HTR-8/SVneo (cell line): ENCODE measurements at places on chromosomes 1 and 21.

DNA sequence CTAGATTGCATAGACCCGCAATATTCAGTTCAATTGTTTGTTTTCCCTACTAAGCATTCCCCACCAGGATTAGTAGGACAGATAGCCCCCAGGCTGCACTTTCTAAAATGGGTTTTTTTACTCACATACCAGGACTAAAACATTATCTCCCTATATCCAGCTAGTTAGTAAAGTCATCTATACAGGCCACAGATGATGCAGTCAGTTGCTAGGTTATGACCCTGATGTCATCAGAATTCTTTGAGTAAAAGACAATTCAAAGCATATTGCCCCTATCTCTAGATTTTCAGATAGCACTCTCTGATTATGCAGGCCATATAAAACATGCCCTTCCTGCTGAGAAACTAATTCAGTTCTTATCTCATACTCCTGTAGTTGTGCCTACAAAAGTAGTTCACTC is 203.6 kb downstream of the LBR start:
- DNase-seq, result no peak

GRCh38 chr1:234402939-234403338 is 29.7 kb downstream of the COA6 start:
- DNase-seq, result no peak

DNA sequence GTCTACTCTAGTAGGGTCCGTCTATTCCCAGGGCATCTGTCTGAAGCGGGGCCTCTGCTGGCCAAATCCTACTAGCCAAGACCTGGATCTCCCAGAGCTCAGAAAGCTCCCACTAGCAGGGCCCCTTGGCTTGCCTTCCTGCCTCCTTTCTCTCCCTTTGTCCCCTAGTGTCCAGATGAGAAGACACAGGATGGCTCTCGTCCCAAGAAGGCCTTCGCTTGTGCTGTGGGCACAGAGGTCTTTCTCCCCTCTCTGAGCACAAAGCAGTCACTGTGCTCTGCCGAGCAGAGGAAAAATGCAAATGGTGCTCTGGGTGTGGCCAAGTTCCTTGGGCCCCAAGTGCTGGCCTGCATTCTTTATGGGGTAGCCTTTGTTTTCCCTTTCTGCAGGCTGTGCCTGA is 13.0 kb upstream of the GPR137B start:
- DNase-seq, result no peak

DNA sequence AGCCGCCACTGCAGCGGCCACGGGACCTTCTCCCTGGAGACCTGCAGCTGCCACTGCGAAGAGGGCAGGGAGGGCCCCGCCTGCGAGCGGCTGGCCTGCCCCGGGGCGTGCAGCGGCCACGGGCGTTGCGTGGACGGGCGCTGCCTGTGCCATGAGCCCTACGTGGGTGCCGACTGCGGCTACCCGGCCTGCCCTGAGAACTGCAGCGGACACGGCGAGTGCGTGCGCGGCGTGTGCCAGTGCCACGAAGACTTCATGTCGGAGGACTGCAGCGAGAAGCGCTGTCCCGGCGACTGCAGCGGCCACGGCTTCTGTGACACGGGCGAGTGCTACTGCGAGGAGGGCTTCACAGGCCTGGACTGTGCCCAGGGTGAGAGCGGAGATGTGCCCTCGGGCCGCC is 11.7 kb downstream of the TNN start:
- DNase-seq, result no peak

- DNase-seq, result no peak
Observed at GRCh38 chr1:233610628-233611027, 3.3 kb upstream of the KCNK1 start.

DNA sequence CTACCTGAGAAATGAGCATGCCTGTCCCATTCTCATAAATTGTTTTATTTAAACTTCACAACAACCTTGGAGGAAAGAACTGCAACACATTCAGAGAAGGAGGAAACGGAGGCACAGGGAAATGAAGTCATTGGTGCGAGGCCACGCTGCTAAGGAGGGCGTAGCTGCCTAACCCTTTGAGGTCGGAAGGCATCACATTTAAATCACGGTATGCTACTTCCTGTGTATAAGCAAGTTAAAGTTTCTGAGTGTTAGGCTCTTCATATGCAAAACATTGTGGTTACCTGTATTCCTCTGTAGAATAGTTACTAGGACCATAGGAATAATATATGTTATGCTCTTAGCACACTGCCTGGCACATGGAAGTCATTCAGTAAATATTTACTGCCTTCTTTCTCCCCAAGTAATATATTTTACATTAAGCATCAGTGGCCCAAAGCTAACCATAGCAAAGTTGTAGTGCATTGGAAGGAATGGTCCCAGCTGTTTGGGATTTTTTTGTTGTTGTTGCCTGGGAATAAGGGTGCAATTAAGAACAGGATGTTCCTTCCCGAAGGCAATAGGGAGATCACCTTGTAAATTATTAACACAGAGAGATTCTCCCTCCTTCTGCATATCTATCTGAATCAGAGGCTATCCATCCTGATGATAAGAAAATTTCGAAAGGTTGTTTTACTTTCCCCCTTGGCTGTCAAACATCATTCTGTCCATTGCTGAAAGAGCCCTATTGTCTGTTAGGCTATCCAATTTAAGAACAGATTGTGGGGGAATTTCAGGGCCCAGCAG is 192.2 kb upstream of the C8B start:
- no peak for DNase-seq

DNA sequence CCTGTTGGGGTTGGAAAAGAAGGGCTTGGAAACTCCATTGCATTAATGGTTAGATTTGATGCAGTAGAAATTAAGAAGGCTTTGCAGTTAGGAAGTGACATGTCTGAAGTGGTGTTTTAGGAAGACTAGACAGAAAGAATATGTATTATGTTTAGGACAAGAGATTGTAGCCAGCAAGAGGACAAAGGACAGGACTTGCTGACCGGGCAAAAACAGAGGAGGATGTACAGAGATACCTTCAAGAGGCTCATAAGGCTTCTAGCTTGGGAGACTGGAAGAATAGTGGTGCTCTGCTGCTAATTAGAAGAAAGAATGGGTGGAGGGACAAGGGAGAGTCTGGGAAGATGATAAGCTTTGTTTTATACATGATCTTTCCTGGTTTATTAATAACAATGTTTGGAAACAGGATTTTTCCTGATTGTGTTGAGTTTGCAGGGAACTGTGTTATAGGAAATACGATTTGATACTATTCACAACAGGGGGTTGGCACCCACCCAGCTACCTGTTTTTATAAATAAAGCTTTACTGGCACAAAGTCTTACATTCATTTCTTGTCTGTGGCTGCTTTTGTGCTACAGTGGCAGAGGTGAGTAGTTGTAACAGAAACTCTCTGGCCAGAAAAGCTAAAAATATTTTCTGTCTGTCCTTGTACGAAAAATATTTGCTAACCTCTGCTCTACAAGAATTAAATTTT is 37.1 kb upstream of the TMCO2 start:
- DNase-seq, result no peak

DNA sequence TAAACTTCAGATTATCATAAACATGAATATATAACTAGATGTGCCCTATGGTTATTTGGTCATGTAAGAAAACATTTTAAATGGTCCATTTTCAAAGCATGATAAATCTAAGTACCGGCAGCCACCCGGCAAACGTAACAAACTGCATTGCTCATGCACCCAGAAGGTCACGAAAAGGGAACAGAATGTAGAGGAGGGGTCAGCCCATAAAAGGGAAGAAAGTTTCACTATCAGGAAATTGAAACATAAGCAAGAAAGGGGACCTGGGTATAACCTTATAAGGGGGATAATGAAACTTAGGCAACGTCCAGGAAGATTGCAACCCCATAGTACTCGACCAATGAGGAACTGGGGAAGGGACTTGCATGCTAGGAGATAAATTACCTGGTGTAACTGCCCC is 421.2 kb upstream of the ZRANB2 start:
- no peak for DNase-seq

- DNase-seq, result no peak
Observed at GRCh38 chr21:14088391-14088790, 122.4 kb downstream of the LIPI start.

GRCh38 chr1:115251856-115252255 is 86.2 kb downstream of the NGF start:
- peak; percentile 48 for DNase-seq

GRCh38 chr1:29240400-29240837 is 4.1 kb downstream of the PTPRU start:
- no peak for DNase-seq

DNA sequence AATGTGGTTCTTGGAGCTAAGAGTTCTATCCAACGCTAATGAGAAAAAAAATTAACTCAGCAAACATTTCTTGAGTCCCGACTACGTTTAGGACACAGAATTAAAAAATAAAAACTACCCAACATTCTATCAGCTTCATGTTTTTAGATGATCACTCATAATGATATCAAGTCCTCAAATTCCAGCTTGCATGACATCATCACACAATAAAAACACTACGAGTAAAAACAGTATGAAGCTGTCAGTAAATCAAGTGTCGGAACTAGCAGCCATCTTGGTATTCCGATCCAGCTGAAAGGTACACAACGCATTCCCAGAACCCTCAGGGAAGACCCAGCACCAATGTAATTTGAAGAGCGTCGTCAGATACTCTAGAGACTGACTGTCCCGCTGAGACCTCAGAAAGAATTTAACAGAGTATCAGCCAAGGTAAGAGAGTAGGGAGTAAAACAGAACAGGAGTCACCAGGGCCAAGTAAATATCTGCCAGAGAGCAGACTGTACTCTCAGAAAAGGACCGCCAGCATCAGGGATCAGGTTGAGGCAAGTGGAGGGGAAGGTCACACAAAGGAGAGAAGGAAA is 57.0 kb downstream of the NRIP1 start:
- DNase-seq, result no peak

GRCh38 chr1:182598296-182598695 is 5.9 kb downstream of the RGS16 start:
- DNase-seq, result no peak

DNA sequence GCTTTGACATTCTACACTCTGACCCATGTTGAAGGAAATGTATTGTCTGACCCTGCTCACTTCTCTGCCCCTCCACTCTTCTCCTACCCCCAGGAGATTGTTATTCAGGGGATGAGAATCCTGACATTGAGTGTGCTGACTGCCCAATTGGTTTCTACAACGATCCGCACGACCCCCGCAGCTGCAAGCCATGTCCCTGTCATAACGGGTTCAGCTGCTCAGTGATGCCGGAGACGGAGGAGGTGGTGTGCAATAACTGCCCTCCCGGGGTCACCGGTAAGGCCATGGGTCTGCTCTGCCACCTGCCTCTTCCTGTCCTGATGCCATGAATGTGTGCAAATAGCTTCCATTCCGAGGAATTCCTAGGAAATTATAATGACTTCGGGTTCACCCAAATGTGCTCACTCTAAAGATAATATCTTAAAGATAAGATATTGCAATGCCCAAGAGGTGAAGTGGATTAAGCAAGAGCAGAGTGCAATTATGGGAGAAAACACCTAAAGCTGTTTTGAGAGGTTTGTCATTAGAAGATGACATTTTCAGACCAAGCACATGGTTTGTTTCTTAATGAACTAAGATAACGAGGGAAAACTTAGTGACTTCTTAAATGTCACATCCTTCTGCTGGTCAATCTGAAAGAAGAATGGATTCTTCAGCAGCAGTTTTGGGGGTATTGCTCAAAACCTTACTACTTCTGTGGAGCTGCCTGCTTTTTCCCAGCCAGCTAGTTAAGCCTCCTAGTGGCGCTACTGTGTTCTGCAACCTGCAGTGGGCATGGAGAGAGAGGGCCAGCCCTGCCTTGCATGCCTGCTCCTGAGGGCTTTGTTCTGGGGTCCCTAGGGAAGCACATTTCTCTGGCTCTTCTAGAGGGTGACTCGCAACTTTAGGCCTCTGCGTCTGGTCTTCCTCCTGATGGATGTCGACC is 41.6 kb downstream of the LAMC2 start:
- peak; percentile 57 for DNase-seq

GRCh38 chr1:190003376-190003775 is 474.3 kb downstream of the BRINP3 start:
- DNase-seq, result no peak

GRCh38 chr1:155208541-155209311 is at the start of gene MTX1:
TSS of gene MTX1 (plus strand) at chr1:155208695. CDS start at chr1:155208805, 110 bp downstream.
- peak; percentile 75 for DNase-seq

- no peak for DNase-seq
Observed at GRCh38 chr1:181097242-181097641, 8.7 kb downstream of the IER5 start.

GRCh38 chr1:8032366-8032910 is 6.3 kb upstream of the ERRFI1 start:
- no peak for DNase-seq

- DNase-seq, result peak; percentile 61
Observed at GRCh38 chr1:241918879-241919278, 38.7 kb upstream of the BECN2 start.

DNA sequence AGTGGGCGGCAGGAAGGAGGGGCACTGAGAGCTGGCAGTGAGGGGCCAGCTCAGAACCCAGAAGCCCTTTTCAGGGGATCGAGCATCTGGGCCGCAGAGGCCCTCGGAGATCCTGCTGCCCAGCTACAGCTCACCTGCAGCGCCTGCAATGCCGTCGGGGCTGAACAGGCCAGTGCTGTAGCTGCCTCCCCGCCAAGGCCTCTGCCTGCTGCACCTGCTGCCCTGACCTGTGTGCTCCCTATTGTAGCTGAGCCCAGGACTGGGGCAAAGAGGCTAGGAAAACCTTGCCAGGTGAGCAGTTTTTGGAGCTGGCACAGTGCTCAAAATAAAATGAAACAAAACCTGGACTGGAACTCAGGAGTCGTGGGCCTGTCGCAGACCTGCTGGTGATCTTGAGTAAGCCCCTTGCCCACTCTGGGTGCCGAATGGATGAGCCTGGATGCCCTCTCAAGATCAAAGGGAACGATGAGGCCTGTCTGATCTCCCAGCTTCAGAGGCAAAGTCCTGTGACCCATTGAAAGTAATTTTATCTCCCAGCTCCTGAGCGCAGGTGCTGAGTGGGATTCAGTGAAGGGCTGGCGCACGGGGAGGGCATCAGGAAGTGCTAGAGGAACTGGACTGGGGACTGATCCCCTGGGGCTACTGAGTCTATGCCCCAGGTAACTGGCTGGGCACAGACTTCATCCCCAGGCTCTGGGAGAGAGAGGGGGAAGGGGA is 154.6 kb downstream of the FOXD2 start:
- no peak for DNase-seq

DNA sequence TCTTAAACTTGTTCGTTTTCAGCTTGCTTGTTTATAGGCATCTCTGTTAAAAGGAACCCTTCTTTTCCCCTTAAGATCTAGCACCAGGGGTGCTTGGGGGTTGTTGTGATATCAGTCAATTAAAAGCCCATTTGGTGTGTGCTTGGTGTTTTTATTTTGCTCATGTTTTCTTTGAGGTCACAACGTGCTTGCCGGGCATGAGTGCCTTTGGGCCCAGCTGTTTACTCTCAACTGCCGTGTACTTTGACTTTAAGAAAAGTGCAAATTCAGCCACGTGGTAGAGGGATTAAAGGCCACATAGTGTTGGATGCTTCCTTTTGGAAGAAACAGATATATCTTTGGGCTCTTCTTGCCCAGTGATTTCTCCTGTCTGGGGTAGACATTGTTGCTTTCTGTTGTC is 10.5 kb downstream of the ARID1A start:
- no peak for DNase-seq

DNA sequence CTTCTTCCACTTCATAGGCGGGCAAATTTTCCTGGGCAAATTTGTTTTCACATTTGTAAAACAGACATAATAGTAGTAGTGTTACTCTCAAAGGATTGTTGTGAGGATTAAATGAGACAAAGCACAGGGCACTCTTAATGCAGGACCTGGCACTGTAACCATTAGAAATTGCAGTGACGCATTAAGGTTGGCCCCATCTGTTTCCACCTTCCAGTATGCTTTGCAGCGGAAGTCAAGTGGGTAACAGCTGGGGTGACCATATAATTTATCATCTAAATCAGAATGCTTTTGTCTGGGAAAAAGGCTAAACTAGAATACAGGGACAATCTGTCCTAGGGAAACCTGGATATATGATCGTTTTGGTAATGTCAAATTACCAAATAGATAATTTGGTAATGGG is 132.5 kb upstream of the CACHD1 start:
- DNase-seq, result no peak

GRCh38 chr1:161740921-161741320 is 8.7 kb upstream of the DUSP12 start:
- no peak for DNase-seq
